Lung (tissue), 17 donors: ENCODE measurements at places on chromosomes 5 and 9. TPM values are rescaled to one million over a fixed set of nuclear protein-coding genes. Genes with fewer than 3 reads are reported as not detected.

GRCh38 chr5:945691-946551 is 53.2 kb downstream of the TRIP13 start:
- no peak overlapping the region for H3K4me3 ChIP-seq
- H3K36me3 ChIP-seq, result no peaks in the 10 kb centered on the region

DNA sequence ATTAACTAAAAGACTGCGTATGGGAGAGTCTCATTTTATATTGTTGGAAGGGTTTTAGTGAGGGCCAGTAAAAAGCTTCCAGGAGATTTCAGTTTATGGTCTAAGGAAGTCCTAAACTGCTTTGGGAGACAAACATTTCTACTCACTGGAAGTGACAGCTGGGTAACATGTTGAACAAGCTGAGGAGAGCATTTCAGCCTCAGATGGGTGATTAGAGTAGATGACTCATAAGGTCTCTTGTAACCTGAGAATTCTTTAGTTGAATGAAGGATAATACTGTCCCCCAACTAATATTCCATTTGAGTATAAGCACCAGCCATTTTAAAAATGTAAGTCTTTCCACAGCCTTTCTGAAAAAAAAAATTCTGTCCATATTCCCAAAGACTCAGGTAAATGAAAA is 218.0 kb upstream of the C9orf72 start:
- no peak overlapping the region for H3K27ac ChIP-seq
- no peaks in the 10 kb centered on the region for H3K27me3 ChIP-seq
- H3K4me1 ChIP-seq, result no peaks in the 10 kb centered on the region
- no peak for DNase-seq

GRCh38 chr5:128101676-128102075 is 18.1 kb downstream of the SLC12A2 start:
- H3K36me3 ChIP-seq, result no peaks in the 10 kb centered on the region
- no peaks in the 10 kb centered on the region for H3K4me1 ChIP-seq
- peak; percentile 32 for DNase-seq
- H3K4me3 ChIP-seq, result no peak overlapping the region
- H3K27me3 ChIP-seq, result no peaks in the 10 kb centered on the region

DNA sequence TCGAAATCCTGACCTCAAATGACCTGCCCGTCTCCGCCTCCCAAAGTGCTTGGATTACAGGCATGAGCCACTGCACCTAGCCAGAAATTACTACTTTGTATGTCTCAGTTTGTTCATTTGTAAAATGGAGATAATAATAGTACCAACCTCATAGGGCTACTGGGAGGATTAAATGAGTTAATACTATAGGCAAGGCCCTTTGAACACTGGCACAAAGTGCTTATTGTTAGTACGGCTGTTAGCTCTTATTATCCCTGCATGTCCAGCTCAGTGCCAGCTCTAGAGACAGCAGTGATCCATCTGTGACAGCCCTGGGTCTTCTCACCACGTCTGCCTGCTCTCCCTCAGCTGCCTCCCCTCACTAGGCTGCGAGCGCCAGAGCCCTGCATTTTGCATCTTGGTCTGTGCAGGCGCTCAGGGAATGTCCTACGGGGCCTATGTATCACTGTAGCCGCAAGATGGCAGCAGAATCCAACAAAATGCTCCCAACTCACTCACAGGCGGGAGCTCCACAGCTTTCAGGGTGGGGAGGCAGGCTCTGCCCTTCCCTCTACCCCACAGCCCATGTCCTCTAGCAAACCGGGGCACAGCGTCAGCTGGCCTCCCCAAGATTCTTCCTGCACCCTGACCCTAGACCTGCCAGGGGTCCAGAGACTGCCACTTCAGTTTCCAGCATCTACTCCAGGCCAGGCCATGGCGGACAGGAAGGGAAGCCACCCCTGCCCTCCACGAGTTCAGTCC is 17.7 kb upstream of the AKNA start:
- no peak overlapping the region for H3K4me3 ChIP-seq
- DNase-seq, result peak; percentile 85
- H3K36me3 ChIP-seq, result no peaks in the 10 kb centered on the region
- H3K27me3 ChIP-seq, result no peaks in the 10 kb centered on the region

- H3K27me3 ChIP-seq, result no peaks in the 10 kb centered on the region
- no peaks in the 10 kb centered on the region for H3K4me1 ChIP-seq
- H3K27ac ChIP-seq, result no peak overlapping the region
- H3K36me3 ChIP-seq, result no peaks in the 10 kb centered on the region
- H3K4me3 ChIP-seq, result no peak overlapping the region
- DNase-seq, result no peak
Observed at GRCh38 chr9:90702441-90702955, 59.9 kb upstream of the DIRAS2 start.

GRCh38 chr9:89999176-89999533 is 394.3 kb downstream of the GADD45G start:
- DNase-seq, result peak; percentile 72
- H3K4me3 ChIP-seq, result no peak overlapping the region
- peak overlapping the region; percentile 94 for H3K27ac ChIP-seq
- H3K4me1 ChIP-seq, result peaks cover 6% of the 10 kb centered on the region

SIT1 gene
- 0.92 TPM for total RNA-seq

DNA sequence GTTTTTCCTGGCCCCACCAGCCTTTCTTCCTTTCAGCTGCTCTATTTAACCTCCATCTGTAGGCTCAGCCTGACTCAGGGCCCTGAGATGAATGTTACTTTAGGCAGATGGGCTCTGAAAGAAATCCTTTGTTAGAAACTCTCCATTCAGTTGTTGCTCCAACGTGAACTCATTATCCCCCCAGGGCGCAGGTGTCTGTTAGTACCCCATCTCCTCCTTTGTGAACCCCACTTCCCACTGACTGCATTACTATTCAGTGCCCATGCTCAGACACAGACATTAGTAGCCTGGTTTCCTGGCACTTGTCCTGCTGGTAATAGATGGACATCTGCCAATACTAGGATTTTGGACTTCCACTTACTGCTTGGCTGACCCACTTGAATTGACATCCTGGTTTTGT is 1271.6 kb downstream of the PTPRD start:
- no peaks in the 10 kb centered on the region for H3K36me3 ChIP-seq
- no peaks in the 10 kb centered on the region for H3K27me3 ChIP-seq
- peak; percentile 4 for DNase-seq

DNA sequence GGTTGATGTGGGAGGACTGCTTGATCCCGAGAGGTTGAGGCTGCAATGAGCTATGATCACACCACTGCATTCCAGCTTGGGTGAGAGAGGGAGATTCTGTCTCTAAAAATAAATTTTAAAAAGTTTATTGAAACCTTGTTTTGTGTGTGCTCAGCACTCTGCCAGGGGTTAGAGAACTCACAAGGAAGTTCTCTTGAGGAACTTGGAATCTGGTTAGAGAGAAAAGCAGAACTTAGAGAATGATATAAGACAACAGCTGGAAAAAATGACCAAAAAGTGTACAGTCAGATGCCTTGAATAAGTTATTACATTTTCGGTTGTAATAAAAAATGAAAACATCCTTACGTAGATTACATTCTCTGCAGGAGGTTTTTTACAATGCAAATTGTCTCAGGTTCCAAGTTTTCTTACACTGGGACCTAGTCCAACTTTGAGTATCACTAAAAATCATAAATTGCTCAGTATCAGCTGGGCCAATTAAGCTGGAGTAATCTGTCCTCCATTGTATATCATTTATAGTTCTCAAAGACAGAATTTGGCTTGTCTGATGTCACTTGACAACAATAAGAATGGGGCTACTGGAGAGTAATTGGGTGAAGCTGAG is 21.7 kb upstream of the TENT2 start:
- H3K27me3 ChIP-seq, result no peaks in the 10 kb centered on the region
- no peaks in the 10 kb centered on the region for H3K4me1 ChIP-seq
- DNase-seq, result no peak
- H3K27ac ChIP-seq, result no peak overlapping the region
- no peak overlapping the region for H3K4me3 ChIP-seq

DNA sequence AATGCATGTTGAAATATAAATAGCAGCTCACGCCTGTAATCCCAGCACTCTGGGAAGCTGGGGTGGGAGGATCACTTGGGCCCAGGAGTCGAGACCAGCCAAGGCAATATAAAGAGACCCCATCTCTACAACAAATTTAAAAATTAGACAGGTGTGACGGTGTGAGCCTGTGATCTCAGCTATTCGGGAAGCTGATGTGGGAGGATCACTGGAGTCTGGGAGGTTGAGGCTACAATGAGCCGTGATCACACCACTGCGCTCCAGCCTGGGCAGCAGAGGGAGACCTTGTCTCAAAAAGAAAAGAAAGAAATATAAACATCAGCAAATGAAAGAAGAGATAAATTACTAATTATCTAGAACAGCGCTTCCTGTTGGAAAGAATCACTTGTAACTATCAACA is 105.0 kb downstream of the MAPKAP1 start:
- DNase-seq, result no peak
- H3K27me3 ChIP-seq, result no peaks in the 10 kb centered on the region
- no peaks in the 10 kb centered on the region for H3K36me3 ChIP-seq
- no peak overlapping the region for H3K4me3 ChIP-seq
- no peaks in the 10 kb centered on the region for H3K4me1 ChIP-seq
- H3K27ac ChIP-seq, result no peak overlapping the region

ACOT12 gene
- total RNA-seq, result not detected

CCDC152 gene
- total RNA-seq, result 0.98 TPM

GRCh38 chr5:81216152-81216551 is 17.0 kb upstream of the CKMT2 start:
- H3K36me3 ChIP-seq, result no peaks in the 10 kb centered on the region
- H3K27ac ChIP-seq, result no peak overlapping the region
- no peak for DNase-seq
- no peaks in the 10 kb centered on the region for H3K4me1 ChIP-seq

DNA sequence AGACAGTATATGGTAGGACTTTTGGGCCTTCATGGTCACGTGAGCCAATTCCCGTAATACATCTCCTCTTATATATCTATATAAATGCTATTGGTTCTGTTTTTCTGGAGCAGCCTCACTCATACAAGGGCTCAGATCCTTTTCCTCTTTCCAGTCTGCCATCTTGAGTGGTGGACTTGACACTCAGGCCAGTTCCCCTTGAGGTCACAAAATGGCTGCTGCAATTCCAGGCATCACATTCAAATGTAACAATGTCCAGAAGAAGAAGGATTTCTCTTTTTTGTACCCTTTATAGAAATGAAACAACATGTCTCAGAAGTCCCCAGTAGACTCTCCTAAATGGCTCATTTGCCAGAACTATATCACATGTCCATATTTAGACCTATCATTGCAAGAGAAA is 4.5 kb downstream of the GPR150 start:
- DNase-seq, result no peak
- H3K4me1 ChIP-seq, result peaks cover 7% of the 10 kb centered on the region
- H3K4me3 ChIP-seq, result no peak overlapping the region
- no peak overlapping the region for H3K27ac ChIP-seq

DNA sequence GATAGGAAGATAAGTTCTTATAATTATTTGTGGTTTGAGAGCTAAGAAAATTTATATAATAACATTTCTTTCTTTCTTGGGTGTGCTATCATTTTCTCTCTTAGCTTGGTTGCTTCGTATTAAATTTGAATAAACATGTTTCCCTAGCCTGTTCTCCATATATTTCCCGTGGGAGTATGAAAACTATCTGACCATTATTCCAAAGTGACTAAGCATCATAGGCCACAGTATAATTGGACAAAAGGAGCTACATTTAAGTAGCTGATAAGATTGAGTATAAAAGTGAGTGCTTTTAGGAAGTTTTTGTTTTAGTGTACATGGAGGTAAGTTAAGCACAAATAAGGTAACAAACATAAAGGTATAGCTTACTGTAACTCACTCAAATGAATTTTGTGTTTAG is 8.4 kb upstream of the OSMR start:
- DNase-seq, result no peak
- H3K4me1 ChIP-seq, result no peaks in the 10 kb centered on the region
- no peak overlapping the region for H3K4me3 ChIP-seq

GRCh38 chr5:88672644-88673252 is 210.2 kb downstream of the MEF2C start:
- no peaks in the 10 kb centered on the region for H3K36me3 ChIP-seq
- peaks cover 24% of the 10 kb centered on the region for H3K27me3 ChIP-seq
- H3K4me1 ChIP-seq, result no peaks in the 10 kb centered on the region
- DNase-seq, result no peak
- H3K4me3 ChIP-seq, result no peak overlapping the region

PCDHGB6 gene
- total RNA-seq, result 6.1 TPM

- no peak overlapping the region for H3K4me3 ChIP-seq
- no peaks in the 10 kb centered on the region for H3K27me3 ChIP-seq
- H3K36me3 ChIP-seq, result peaks cover 6% of the 10 kb centered on the region
- peak; percentile 60 for DNase-seq
- peaks cover 53% of the 10 kb centered on the region for H3K4me1 ChIP-seq
- H3K27ac ChIP-seq, result peak overlapping the region; percentile 75
Observed at GRCh38 chr5:141514330-141515133, 25.7 kb downstream of the PCDHGC5 start.

MYO10 gene
- total RNA-seq, result 71.5 TPM

GRCh38 chr5:125422342-125422741 is 675.9 kb upstream of the ZNF608 start:
- H3K4me3 ChIP-seq, result no peak overlapping the region
- no peak overlapping the region for H3K27ac ChIP-seq
- no peak for DNase-seq
- no peaks in the 10 kb centered on the region for H3K4me1 ChIP-seq

LCN1 gene
- not detected for total RNA-seq

- no peak overlapping the region for H3K27ac ChIP-seq
- H3K36me3 ChIP-seq, result no peaks in the 10 kb centered on the region
- DNase-seq, result no peak
- H3K4me3 ChIP-seq, result no peak overlapping the region
- H3K27me3 ChIP-seq, result no peaks in the 10 kb centered on the region
- no peaks in the 10 kb centered on the region for H3K4me1 ChIP-seq
Observed at GRCh38 chr9:117008461-117008860, 321.4 kb downstream of the TRIM32 start.

DNA sequence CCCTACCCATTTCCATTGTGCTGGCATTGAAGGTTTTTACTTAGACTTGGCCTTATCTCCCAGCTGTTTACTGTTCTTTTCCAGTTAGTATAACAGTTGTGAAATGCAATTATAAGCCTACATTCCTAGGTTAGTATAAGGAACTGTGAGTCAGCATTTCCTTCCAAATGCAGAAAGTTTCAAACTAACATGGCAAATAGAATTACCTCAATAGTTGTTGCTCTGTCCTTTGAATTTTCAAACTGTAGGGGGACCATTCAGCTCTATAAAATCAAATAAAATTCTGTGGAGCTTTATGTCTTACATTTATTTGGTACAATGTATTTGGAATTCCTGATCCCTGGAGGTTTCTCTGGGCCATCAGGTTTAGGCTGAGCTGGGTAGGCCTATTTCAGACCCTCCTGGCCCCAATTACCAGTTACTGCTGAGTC is 47.2 kb downstream of the ARHGEF28 start:
- no peak overlapping the region for H3K4me3 ChIP-seq
- peak; percentile 82 for DNase-seq
- no peaks in the 10 kb centered on the region for H3K36me3 ChIP-seq
- no peaks in the 10 kb centered on the region for H3K4me1 ChIP-seq

LVRN gene
- total RNA-seq, result 0.25 TPM

DNA sequence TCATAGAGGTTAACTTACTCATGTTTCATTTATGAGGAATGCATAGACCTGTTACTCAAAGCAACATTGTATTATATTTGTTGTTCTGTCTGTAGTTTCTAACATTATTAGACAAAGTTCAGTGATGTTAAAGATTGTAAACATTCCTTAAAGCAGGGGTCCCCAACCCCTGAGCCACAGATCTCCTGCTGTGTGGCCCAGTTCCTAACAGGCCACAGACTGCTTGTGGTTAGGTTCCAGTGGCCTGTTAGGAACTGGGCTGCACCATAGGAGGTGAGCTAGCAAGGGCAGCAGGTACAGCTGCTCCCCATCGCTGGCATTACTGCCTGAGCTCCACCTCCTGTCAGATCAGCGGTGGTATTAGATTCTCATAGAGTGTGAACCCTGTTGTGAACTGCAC is 181.1 kb downstream of the KDM4C start:
- no peak for DNase-seq
- H3K36me3 ChIP-seq, result no peaks in the 10 kb centered on the region
- H3K27ac ChIP-seq, result no peak overlapping the region
- no peak overlapping the region for H3K4me3 ChIP-seq
- no peaks in the 10 kb centered on the region for H3K27me3 ChIP-seq
